Osteocyte (in vitro differentiated cells): ENCODE measurements at places on chromosomes 2 and 18. TPM values are rescaled to one million over a fixed set of nuclear protein-coding genes. Genes with fewer than 3 reads are reported as not detected.

Gene ONECUT2
- 0.03 and 0.05 TPM in 2 replicates for total RNA-seq

Gene MYL1
- not detected in 2 replicates for total RNA-seq

Gene VIT
- total RNA-seq = 10.7 and 11.4 TPM in 2 replicates

Gene KCNK3
- 8.5 and 10.1 TPM in 2 replicates for total RNA-seq

Gene MERTK
- 1.2 and 1.5 TPM in 2 replicates for total RNA-seq

Gene ITM2C
- 503 and 526 TPM in 2 replicates for total RNA-seq

Gene MAPK4
- not detected in 2 replicates for total RNA-seq

Gene PDCD1
- not detected in 2 replicates for total RNA-seq

Gene AQP12B
- not detected in 2 replicates for total RNA-seq

Gene ASTL
- not detected in 2 replicates for total RNA-seq

Gene ACADL
- not detected in 2 replicates for total RNA-seq

Gene PLEKHH2
- 17.4 and 19.6 TPM in 2 replicates for total RNA-seq

GRCh38 chr2:118021356-118021755 is 7.5 kb upstream of the CCDC93 start:
- no peak for DNase-seq
- no peaks in the 10 kb centered on the region for H3K4me1 ChIP-seq
- no peaks in the 10 kb centered on the region for H3K36me3 ChIP-seq
- H3K27ac ChIP-seq = no peak overlapping the region

GRCh38 chr2:236351966-236352525 is 87.8 kb upstream of the ASB18 start:
- H3K27me3 ChIP-seq = no peaks in the 10 kb centered on the region
- H3K4me1 ChIP-seq = peaks cover 3% of the 10 kb centered on the region
- DNase-seq = no peak
- no peaks in the 10 kb centered on the region for H3K36me3 ChIP-seq

DNA sequence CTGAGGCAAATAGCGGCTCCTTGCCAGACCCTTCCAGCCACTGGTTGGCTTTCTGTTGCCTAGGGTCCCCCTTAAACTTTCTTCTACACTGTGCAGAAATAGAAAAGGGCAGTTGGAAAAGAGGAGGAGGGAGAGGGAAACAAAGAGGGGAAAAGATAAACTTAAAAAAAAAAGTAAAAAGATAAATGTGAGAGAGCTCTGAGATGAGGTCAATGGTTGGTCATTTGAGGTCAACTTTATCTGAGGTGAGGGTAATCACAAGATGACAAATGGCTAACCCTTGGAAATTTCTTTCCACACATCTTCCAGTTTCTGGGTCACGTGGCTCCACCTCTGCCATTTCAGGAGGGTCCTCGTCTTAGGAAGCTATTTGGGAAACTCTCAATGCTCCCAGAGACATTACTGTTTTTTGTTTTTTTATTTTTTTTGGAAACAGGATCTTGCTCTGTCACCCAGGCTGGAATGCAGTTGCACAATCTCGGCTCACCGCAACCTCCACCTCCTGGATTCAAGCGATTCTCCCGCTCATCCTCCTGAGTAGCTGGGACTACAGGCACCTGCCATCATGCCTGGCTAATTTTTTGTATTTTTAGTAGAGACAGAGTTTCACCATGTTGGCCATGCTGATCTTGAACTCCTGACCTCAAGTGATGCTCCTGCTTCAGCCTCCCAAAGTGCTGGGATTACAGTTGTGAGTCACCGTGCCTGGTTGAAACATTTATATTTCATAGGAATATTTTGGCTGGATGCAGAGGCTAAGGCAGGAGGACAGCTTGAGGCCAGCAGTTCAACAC is 199.9 kb downstream of the TGIF1 start:
- H3K36me3 ChIP-seq = no peaks in the 10 kb centered on the region
- no peaks in the 10 kb centered on the region for H3K27me3 ChIP-seq
- DNase-seq = no peak
- H3K4me3 ChIP-seq = no peak overlapping the region

DNA sequence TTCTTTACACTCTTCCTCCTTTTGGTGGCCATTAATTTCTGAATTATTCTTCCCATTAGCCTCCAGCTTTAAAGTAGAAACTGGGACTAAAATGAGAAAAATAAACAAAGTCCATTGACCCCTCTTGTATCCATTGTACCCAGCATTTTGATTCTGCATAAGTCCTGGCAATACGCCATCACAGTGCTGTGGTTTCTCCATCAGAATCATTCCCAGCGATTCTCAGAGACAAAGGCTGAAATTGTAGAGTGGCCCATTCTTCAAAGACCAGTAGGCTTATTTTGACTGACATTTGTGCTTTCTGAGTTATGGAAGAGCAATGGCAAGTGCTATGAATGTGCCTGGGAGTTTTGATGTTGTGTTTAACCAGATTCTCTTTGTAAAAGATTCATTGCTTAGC is 199.3 kb upstream of the GALNT5 start:
- DNase-seq = no peak
- H3K27me3 ChIP-seq = peaks cover 10% of the 10 kb centered on the region
- H3K4me1 ChIP-seq = peaks cover 12% of the 10 kb centered on the region
- no peak overlapping the region for H3K4me3 ChIP-seq
- H3K36me3 ChIP-seq = no peaks in the 10 kb centered on the region
- no peak overlapping the region for H3K27ac ChIP-seq

DNA sequence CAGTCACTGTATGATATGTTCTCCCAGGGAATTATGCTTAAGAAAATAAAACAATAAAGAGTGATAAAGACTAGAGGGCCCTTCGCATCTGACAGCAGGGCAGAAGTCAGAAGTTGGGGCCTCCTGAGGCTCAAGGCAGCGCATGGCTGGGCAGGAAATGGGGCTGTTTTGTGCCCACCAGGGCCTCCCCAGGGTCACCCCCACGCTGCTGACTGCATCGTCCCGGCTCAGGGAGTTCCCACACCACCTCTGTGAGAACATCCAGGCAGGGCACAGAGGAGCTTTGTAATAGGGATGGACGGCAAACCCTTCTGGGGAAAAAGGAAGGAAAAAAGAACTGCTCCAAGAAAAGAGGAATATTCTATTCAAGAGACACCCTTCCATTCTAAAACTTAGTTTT is 41.2 kb downstream of the PAX3 start:
- H3K36me3 ChIP-seq = no peaks in the 10 kb centered on the region
- H3K27ac ChIP-seq = no peak overlapping the region
- H3K4me1 ChIP-seq = no peaks in the 10 kb centered on the region
- H3K27me3 ChIP-seq = peaks cover 6% of the 10 kb centered on the region
- DNase-seq = no peak
- H3K4me3 ChIP-seq = no peak overlapping the region

DNA sequence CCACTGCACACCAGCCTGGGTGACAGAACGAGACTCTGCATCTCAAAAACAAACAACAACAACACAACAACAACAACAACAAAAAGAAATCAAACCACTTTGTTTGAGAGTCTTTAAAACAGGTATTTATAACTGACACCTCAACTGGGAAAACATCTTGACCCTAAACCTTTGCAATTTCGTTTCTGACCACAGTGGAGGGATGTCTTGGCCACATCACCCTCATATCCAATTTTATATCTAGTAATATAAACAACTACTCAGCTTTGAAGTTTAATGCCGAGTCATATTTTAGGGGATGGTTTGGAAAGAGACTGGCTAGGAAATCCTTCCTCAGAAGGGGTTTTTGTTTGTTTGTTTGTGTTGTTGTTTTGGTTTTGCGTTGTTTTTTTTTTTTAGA is 37.8 kb upstream of the RMDN2 start:
- H3K27me3 ChIP-seq = peaks cover 22% of the 10 kb centered on the region
- no peak overlapping the region for H3K4me3 ChIP-seq
- H3K36me3 ChIP-seq = no peaks in the 10 kb centered on the region
- no peak overlapping the region for H3K27ac ChIP-seq

GRCh38 chr2:187525163-187525900 is 28.9 kb downstream of the TFPI start:
- H3K36me3 ChIP-seq = peaks cover 57% of the 10 kb centered on the region
- H3K27ac ChIP-seq = peak overlapping the region; percentile 89
- peaks cover 62% of the 10 kb centered on the region for H3K4me1 ChIP-seq
- DNase-seq = no peak
- no peaks in the 10 kb centered on the region for H3K27me3 ChIP-seq

DNA sequence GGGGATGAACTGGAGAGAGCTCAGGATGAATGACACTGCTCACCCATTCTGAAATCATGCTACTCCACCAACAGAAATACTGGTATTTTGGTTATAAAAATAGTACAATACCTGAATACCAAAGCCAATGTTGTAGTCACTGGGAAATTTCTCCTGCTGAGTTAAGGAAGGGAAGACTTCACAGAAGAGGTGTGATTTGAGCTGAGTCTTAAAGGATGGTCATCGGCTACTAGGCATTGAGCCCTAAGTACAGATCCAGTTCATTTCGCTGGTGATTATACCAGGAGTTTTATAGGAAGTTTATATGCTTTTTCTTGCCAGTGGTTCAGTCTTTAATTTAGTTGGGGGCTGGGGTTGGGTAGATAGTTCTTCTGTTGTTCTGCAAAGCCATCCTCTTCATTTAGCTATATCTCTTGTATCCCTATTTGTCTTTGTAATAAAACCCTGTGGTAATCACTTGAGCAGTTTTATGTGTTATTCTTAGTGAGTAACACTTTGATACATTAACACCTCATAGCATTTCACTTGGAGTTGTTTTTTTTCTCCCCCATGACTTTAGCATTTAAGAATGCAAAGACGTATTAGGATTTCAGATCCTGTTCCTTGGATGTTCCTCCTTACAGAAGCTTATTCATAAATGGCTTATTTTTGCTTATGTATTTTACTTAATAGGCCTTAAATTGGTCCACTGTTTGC is 239.9 kb upstream of the FOSL2 start:
- DNase-seq = no peak
- H3K36me3 ChIP-seq = peaks cover 15% of the 10 kb centered on the region
- H3K27me3 ChIP-seq = no peaks in the 10 kb centered on the region
- H3K4me1 ChIP-seq = peaks cover 21% of the 10 kb centered on the region
- no peak overlapping the region for H3K4me3 ChIP-seq

DNA sequence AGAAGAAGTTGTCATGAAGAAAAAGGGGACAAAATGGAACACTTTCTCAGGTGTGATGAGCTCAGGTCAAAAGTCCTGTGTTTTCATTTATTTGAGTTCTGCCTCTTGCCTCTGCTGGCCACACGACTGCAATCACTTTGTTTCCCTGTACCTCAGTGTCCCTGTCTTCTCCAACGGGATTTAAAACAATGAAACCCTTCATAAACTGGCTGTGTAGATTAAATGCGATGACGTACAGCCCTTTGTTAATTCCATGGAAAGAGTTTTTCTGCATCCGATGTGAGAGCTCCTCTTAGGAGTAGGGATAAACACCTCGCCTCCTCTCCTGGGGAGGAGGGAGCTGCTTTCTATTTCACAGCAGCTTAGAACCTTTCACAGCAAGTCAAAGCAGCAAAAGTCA is 51.5 kb upstream of the CNGA3 start:
- no peak overlapping the region for H3K4me3 ChIP-seq
- H3K27me3 ChIP-seq = peaks cover 22% of the 10 kb centered on the region
- no peak overlapping the region for H3K27ac ChIP-seq
- H3K4me1 ChIP-seq = no peaks in the 10 kb centered on the region

- no peaks in the 10 kb centered on the region for H3K27me3 ChIP-seq
- no peak overlapping the region for H3K4me3 ChIP-seq
Observed at GRCh38 chr2:66324909-66325528, 109.9 kb upstream of the MEIS1 start.

GRCh38 chr2:14587119-14587518 is 45.4 kb upstream of the LRATD1 start:
- no peak overlapping the region for H3K27ac ChIP-seq
- DNase-seq = no peak
- no peaks in the 10 kb centered on the region for H3K27me3 ChIP-seq
- H3K4me1 ChIP-seq = no peaks in the 10 kb centered on the region
- no peaks in the 10 kb centered on the region for H3K36me3 ChIP-seq
- H3K4me3 ChIP-seq = no peak overlapping the region

DNA sequence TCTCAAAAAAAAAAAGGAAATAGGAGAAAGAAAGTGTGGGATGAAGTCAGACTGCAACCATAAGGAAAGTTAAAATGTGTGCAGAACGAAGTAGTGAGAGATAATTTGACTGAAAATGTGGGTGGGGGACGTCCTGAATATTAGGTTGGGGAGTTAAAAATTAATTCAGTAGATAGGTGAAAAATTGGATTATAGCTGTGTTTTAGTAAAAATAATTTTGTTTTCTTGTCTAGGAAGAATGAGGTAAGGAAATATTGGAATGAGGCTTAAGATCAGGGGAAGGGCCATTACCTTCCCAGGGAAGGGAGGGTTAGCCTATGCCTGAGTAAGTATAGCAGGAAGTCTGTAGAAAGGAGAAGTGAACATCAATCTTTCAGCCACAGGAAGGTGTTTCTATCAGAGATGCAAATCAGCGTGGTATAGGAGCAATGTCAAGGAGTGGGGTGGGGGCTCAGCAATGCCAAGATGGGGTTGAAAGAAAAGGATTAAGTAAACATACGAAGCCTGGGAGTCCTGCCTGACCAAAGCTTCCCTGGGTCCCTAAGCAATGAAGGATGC is 250.9 kb downstream of the PIEZO2 start:
- H3K36me3 ChIP-seq = peaks cover 8% of the 10 kb centered on the region
- H3K27ac ChIP-seq = no peak overlapping the region
- no peaks in the 10 kb centered on the region for H3K27me3 ChIP-seq
- H3K4me3 ChIP-seq = no peak overlapping the region
- H3K4me1 ChIP-seq = peaks cover 19% of the 10 kb centered on the region
- DNase-seq = no peak

- no peaks in the 10 kb centered on the region for H3K27me3 ChIP-seq
- peaks cover 17% of the 10 kb centered on the region for H3K4me1 ChIP-seq
- no peak for DNase-seq
- H3K4me3 ChIP-seq = no peak overlapping the region
Observed at GRCh38 chr2:192030289-192030688, 164.4 kb downstream of the TMEFF2 start.

GRCh38 chr2:14967729-14968128 is 335.2 kb downstream of the LRATD1 start:
- H3K36me3 ChIP-seq = no peaks in the 10 kb centered on the region
- H3K27me3 ChIP-seq = peaks cover 4% of the 10 kb centered on the region
- no peak overlapping the region for H3K4me3 ChIP-seq
- no peak overlapping the region for H3K27ac ChIP-seq
- DNase-seq = no peak

- H3K36me3 ChIP-seq = peaks cover 30% of the 10 kb centered on the region
- H3K4me3 ChIP-seq = no peak overlapping the region
- peak overlapping the region; percentile 63 for H3K27ac ChIP-seq
Observed at GRCh38 chr18:58541789-58542425, 87.0 kb downstream of the ALPK2 start.

GRCh38 chr2:9846554-9846953 is 3.3 kb downstream of the TAF1B start:
- peaks cover 32% of the 10 kb centered on the region for H3K4me1 ChIP-seq
- no peak overlapping the region for H3K27ac ChIP-seq
- H3K27me3 ChIP-seq = no peaks in the 10 kb centered on the region
- no peak overlapping the region for H3K4me3 ChIP-seq
- no peak for DNase-seq

DNA sequence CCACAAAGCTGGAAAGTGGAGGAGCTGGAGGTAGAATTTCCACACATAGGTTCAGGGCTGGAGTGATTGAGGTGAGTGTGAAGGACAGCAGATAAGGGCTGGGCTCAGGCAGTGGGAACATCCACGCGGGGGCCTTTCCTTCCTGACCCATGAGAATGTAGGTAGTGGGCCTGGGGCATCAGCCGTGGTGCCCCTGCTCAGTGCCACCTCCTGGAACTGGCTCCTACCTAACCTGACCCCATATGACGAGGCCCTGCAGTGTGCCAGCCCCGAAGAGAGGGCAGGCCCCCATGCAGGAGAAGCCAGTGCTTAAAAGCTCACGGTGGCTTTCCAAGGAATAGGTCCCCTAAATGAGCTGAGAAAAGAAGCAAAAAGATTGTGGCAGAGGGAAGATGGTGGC is 66.2 kb downstream of the HS6ST1 start:
- H3K27me3 ChIP-seq = no peaks in the 10 kb centered on the region
- DNase-seq = peak; percentile 74
- no peak overlapping the region for H3K27ac ChIP-seq
- no peaks in the 10 kb centered on the region for H3K36me3 ChIP-seq

- H3K4me1 ChIP-seq = peaks cover 36% of the 10 kb centered on the region
- no peak for DNase-seq
- H3K4me3 ChIP-seq = no peak overlapping the region
- H3K27me3 ChIP-seq = no peaks in the 10 kb centered on the region
- H3K36me3 ChIP-seq = no peaks in the 10 kb centered on the region
Observed at GRCh38 chr2:142585785-142586184, 291.7 kb upstream of the KYNU start.
